Effector CD4-positive, alpha-beta T cell (primary cell): ENCODE measurements at places on chromosomes 6 and 20.

- no peak for DNase-seq
Observed at GRCh38 chr20:37502654-37503053, 18.4 kb upstream of the NNAT start.

- DNase-seq: no peak
Observed at GRCh38 chr20:20406306-20406705, 38.4 kb downstream of the INSM1 start.

GRCh38 chr20:51326201-51326819 is 216.2 kb downstream of the NFATC2 start:
- DNase-seq: no peak

DNA sequence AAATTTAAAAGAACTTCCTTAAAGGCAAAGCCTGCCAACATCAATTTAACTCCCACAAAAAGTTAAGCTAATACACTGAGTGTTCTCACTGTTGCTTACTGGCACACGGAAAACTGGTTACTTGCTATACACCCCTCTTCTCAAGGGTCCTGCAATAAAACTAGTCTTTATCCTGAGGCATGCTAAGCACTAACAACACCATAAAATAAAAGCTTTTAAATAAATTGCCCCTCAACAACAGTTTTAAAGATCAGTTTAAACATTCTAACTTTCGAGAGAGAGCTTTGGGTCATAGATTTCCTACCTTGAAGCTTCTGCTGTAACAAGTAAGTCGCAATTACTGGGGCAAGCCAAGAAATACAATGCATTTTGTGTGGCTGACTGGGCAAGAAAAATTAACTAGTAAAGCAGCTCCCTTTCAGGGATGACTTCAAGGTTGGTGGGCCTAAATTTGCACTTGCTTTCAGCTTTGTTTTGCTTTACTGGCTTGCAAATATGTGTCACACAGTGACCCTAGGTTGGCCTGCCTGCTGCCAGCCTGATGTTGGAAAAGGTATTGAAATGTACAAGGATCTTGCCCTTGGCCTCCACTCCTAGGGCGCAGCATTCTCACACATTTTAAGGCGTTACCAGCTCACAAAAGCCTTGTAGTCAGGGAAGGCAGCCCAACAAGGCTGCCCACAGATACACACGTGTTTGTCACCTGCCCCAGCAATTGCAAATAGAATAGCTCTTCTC is 4.0 kb upstream of the HEY2 start:
- DNase-seq: no peak

DNA sequence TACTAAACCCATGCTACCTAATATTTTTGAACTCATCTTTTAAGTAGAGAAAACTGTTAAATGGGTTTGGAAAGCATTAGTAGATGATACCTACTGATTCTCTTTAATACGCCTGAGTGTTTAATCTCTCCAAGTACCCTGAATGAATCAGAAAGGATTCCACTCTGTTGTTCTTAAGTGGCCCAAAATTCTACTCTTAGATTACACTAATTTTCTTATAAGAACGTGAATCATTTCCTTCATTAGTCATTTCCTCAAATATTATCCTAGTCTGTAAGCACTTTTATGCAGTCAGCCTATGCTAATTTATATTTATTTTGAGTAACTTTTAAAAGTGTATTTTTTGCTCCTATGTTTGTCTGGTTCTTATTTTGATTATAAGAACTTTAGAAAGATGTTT is 380.0 kb downstream of the BTBD9 start:
- no peak for DNase-seq

DNA sequence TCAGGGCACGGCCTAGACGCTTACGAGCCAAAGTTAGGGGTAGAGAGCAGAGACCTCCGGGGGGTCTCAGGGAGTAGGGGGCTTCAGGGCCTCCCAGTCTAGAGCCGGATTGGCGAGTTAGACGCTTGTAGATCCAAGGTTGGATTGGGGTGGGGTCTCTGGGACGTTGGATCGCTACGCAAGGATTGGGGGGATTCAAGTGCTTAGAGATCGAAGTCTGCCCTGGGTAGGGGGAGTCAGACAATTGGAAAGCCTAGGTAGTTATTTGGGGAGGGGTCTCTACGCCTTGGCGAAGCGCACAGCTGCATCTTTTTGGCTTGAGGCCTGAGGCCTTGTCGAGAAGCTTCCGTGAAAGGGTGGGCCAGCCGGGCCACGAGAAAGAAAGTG is 469 bp downstream of the STX16 start:
- DNase-seq: no peak

DNA sequence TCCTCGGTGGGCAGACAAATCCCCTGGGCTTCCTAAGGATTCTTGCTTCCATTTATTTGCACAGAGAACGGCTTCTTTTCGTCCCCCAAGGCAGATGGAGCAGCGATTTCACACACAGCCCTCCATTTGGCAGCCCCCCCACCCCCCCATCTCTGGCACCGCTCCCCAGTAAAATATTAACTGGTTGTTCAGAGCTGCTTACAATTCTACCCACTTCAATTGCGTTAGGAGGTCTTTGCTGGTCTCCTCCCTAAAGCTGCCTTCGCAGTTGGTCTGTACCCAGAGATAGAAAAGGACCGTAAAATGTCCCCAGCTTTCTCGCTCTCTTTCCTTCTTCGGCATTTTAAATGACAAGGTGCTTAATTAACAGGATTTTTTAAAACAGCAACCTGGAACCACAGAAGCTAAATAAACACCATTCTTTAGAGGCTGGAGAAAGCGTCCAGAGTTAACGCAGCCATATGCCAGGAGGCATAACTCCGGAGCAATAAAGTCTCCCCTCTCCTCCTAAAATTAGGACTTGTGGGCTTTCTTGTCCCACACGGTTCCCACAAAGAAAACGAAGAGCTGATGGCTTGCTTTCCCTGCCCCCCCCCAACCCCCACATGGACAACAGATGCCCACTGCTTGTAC is 1.7 kb upstream of the ZMYND8 start:
- DNase-seq: no peak

DNA sequence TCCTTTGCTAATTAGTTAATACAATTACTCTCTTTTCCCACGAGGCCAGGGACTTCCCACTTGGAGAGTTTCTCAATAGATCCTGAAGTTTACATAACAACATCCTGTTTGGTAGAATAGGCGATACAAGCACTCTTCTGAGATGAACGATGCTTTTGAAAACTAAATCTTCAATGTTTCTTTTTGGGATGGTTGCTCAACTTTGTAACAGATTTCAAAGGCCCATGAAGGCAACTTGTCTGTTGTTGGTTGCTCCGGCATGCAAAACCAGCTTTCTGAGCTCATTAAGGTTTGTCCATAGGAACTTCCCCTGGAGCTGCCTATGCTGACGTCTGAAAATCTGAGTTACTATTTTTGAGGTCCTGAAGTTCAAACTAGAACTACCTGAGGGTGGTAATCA is 25.9 kb upstream of the ROS1 start:
- no peak for DNase-seq
